ENCODE measurements at places on chromosomes 16 and 17.

GRCh38 chr17:1561420-1562175 is 994 bp downstream of the PITPNA start:
- peak overlapping the region; percentile 60 for H3K27ac ChIP-seq
- no peaks in the 10 kb centered on the region for H3K36me3 ChIP-seq
- no peak for DNase-seq
- no peaks in the 10 kb centered on the region for H3K27me3 ChIP-seq
- peak overlapping the region; percentile 50 for H3K4me3 ChIP-seq
- peaks cover 9% of the 10 kb centered on the region for H3K4me1 ChIP-seq

GRCh38 chr17:55433029-55433628 is 11.5 kb upstream of the MMD start:
- H3K27ac ChIP-seq = no peak overlapping the region
- no peak for DNase-seq
- no peaks in the 10 kb centered on the region for H3K27me3 ChIP-seq
- no peaks in the 10 kb centered on the region for H3K4me1 ChIP-seq
- H3K4me3 ChIP-seq = no peak overlapping the region

DNA sequence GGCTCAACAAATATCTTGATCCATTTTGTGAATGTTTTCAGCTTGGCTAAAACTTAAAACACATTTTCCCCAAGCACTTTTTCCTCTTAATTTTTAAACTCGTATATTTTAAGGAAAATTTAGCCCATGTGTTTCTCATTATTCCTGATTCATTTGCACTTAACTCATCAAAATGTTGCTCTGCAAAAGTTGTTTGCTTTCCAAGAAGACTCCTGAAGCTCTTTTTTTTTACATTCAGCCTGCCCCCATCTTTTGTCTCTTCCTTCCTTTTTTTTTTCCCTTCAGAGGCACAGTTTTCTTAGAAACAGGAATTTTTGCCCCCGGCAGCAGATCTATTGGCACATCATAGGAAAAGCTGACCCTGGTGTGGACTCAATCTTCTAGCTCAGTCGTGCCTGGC is 155.0 kb upstream of the SALL1 start:
- H3K36me3 ChIP-seq = no peaks in the 10 kb centered on the region
- H3K27ac ChIP-seq = no peak overlapping the region
- H3K27me3 ChIP-seq = no peaks in the 10 kb centered on the region
- DNase-seq = no peak
- no peak overlapping the region for H3K4me3 ChIP-seq
- H3K4me1 ChIP-seq = no peaks in the 10 kb centered on the region

DNA sequence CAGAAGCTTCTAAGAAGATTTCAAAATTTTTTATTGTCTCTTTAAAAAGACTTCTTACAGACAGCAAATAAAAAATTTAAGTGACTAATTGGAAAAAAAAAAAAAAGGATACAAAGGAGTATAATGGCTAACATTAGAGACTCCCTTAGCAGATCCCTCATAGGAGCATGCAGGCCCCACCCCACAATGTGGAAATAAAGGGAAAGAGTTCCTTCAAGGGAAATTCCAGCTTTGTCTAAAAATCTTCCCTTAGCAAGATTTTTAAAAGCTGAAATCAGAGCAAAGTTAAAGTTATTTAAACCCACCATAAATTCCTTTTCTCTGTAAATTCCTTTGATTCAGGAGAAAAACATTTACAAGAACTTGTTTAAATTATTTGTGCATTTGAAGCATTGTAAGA is 32.5 kb upstream of the NOS2 start:
- DNase-seq = no peak
- H3K27me3 ChIP-seq = no peaks in the 10 kb centered on the region
- H3K27ac ChIP-seq = no peak overlapping the region

DNA sequence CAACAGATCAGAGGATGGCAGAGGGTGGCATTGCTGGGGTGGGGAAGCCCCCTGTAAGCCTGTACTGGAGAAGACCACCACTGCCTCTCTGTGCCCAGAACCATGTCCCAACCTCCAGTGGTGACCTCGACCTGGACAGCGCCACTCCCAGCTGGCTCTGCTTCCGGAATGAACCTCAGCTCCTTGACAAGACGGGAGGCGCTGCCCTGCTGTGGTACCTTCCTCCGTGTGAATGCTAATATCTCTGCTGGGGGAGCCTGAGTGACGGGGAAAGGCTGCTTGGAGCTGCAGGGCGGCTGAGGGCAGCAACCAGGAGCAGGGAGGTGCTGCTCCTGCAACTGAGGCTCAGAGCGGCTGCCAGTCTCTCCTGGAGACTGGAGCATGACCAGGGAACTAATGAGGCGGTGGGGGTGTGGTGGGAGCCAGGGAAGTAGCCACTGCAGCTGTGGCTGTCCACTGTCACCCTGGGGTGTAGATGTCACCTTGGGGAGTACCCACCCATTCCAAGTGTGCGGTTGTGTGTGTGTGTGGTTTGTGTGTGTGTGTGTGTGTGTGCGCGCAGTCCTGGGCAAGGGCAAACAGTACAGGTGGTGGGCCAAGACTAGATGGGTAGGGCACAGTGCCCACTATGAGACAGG is 6.2 kb downstream of the PRCD start:
- no peaks in the 10 kb centered on the region for H3K27me3 ChIP-seq
- peak; percentile 39 for DNase-seq
- H3K27ac ChIP-seq = no peak overlapping the region

DNA sequence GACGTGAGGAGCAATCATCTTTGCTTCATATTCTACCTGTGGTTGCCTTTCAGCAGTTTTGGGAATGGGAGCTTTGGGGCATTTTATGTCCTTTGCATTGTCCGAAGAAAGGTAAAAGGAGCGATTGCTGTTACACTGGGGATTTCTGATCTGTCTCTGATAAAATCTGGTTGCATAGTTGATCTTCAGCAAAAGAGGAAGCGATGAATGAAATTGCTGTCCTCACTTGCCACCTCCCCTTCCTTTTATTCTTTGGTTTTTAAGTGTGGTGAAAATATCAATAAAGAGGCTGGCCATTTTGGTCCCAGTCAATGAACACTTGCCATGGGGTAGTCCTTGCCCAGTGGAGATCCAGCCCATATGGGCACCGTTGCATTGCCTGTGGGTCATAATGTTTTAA is 236.8 kb downstream of the MSI2 start:
- no peak for DNase-seq
- H3K36me3 ChIP-seq = no peaks in the 10 kb centered on the region
- no peaks in the 10 kb centered on the region for H3K27me3 ChIP-seq
- peaks cover 22% of the 10 kb centered on the region for H3K4me1 ChIP-seq

DNA sequence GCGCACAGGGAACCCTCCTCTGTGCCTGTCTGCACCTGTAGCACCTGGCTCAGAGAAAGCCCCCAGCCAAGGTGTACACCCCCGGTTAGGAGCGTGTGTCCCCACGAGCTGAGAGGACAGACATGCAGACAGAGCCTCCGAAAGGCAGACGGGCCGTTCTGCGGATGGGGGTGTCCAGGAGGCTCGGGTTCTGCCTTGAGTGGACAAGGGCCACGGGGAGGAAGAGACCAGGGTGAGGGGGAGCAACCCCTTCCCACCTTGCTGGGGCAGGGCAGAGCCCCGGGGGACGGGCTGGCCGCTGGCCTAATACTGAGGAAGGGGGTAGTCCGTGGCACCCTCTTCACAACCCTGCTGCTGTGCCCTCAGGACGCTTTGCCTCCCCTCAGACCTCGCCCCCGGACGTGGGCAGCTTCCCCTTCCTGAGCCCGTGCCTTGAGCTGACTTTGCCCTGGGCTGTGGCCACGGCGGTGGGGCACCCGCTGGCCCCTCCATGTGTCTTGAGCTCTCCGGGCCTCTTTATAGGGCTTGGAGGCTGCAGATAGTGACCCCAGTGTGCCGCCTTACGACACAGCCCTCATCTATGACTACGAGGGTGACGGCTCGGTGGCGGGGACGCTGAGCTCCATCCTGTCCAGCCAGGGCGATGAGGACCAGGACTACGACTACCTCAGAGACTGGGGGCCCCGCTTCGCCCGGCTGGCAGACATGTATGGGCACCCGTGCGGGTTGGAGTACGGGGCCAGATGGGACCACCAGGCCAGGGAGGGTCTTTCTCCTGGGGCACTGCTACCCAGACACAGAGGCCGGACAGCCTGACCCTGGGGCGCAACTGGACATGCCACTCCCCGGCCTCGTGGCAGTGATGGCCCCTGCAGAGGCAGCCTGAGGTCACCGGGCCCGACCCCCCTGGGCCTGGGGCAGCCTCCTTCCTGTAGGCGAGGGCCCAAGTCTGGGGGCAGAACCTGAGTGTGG is 5.7 kb downstream of the SLC22A31 start:
- no peaks in the 10 kb centered on the region for H3K27me3 ChIP-seq
- no peak for DNase-seq
- H3K4me1 ChIP-seq = peaks cover 6% of the 10 kb centered on the region
- H3K36me3 ChIP-seq = no peaks in the 10 kb centered on the region

GRCh38 chr16:24152826-24153225 is 103.3 kb upstream of the CACNG3 start:
- no peak for DNase-seq
- no peak overlapping the region for H3K4me3 ChIP-seq
- no peaks in the 10 kb centered on the region for H3K27me3 ChIP-seq
- no peaks in the 10 kb centered on the region for H3K36me3 ChIP-seq
- no peaks in the 10 kb centered on the region for H3K4me1 ChIP-seq

- H3K4me3 ChIP-seq = no peak overlapping the region
- peaks cover 8% of the 10 kb centered on the region for H3K4me1 ChIP-seq
- DNase-seq = no peak
These were observed 50.8 kb upstream of the ZCCHC14 start for GRCh38 chr16:87543436-87544191.

DNA sequence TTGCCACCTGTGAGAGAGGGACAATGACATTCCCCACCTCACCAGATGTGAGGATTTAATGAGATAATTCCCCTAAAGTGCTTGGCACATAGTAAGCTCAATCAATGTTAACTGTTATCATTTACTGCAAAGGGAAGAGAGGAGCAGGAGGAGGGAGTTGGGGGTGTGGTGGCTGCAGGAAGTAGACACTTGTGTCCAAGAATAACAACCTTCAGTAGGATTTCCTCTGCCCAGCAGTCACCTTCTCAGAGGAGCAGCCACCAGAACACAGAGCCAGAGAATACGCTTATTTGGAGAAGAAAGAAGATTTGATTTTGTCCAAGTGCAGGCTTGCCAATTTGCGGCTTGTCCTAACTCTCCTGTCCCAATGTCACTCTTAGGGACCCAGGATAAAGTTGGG is 10.2 kb downstream of the CBX4 start:
- H3K36me3 ChIP-seq = no peaks in the 10 kb centered on the region
- no peak for DNase-seq
- H3K27ac ChIP-seq = no peak overlapping the region

- no peaks in the 10 kb centered on the region for H3K36me3 ChIP-seq
- H3K27me3 ChIP-seq = no peaks in the 10 kb centered on the region
- no peak overlapping the region for H3K27ac ChIP-seq
- H3K4me1 ChIP-seq = no peaks in the 10 kb centered on the region
These were observed 167.4 kb upstream of the CACNG3 start for GRCh38 chr16:24088767-24089166.

DNA sequence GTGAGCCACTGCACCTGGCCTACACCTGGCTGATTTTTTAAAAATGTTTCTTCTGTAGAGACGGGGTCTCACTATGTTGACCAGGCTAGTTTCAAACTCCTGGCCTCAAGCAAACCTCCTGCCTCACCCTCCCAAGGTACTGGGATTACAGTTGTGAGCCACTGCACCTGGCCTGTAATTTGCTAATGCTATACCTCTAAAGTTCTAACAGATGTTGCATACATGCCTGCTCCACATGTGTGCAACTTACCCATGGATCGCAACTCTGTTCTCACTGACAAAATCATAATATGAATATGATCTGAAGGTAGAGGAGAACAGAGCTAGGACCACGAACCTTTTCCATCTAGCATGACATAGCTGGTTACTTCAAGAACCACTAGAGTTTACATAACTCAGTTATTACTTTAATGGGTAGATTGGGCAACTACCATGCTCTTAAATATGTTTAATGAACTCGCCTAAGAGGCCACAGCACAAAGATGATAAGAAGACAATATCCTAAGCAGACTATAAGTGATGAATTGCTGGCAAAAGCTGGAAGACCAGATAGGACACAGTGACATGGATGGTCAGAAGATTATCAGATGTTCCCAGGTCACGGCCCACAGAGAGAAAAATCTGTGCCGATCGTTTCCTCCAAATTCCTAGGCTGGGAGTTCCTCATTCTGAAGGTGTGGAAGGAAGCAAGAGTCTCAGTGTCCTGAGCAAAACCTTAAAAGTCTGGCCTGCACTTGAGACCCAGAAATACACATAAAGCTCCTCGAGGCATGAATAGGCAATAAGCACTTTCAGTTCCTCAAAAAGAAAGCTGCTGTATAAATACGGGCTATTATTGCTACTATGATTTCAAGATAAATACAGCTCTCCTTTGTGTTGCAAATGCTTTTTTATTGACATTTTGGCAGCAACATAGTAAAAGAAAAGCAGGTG is 53.6 kb upstream of the ICAM2 start:
- no peak overlapping the region for H3K4me3 ChIP-seq
- no peaks in the 10 kb centered on the region for H3K4me1 ChIP-seq
- H3K27ac ChIP-seq = no peak overlapping the region
- peaks cover 3% of the 10 kb centered on the region for H3K36me3 ChIP-seq
- no peak for DNase-seq

DNA sequence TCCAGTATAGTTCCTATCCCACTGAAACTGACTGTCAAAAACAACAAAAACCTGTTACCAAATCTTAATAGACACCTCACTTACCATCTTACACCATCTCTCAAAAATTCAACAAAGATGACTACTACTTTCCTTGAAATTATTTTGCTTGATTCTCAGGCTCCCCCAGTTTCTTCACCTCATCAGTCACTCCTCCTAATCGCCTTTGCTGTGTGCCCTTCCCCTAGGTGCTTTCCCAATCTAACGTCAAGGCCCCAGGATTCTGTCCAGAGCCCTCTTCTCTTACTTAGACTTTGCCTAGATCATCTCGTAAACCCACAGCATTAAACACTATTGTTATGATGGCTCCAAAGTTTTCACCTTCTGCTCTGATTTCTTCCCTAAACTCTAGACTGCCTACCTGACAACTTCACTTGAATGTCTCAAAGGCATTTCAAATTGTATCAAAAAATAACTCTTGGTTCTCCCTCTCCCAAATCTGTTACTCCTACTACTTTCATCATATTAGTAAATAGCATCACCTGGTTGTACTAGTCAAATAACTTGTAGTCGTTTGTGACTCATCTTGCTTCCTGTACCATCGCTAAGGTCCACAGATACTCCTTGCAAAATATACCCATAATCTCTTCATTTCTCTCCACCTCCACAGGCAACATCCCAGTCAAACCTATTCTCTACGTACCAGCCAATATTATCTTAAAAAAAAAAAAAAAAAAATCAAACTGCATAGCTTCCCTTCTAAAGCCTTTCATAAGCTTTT is 18.0 kb downstream of the C16orf87 start:
- H3K36me3 ChIP-seq = no peaks in the 10 kb centered on the region
- no peaks in the 10 kb centered on the region for H3K27me3 ChIP-seq
- DNase-seq = no peak
- no peak overlapping the region for H3K27ac ChIP-seq

DNA sequence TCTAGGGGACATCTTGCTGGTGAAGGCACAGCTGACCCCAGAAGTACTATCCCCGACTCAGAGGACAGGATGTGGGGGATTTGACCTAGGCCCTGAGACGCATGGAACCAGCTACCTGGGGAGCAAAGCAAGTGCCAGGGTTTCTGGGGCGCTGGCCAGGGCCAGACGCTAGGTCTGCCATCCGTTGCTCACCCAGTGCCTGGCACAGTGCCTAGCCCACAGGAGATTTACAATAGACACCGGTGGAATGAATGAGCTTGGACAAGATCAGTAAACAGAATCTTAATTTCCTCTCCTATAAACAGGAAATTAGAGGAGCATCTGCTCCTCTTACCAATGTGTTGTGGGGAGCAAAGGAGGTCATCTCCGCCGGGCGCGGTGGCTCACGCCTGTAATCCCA is 5.0 kb downstream of the RPRML start:
- no peak overlapping the region for H3K27ac ChIP-seq
- H3K4me3 ChIP-seq = no peak overlapping the region

Measured in ovary (tissue), 10 donors.